ENCODE measurements at places on chromosomes 11 and 22.

DNA sequence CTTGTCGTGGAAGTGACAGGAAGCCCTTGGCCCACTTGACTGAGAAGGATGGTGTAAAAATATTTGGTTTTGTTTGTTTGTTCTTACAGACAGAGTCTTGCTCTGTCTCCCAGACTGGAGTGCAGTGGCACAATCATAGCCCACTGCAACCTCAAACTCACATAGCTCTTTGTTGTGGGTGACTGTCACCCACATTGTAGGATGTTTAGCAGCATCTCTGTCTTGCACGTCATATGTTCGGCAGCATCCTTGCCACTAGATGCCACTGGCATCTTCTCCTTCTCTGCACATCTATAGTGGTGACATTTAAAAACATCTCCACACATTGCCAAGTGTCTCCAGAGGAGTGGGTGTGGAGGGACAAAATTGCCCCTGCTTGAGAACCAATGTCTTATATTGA is 56.8 kb downstream of the PRR5L start:
- peak; percentile 74 for DNase-seq

DNA sequence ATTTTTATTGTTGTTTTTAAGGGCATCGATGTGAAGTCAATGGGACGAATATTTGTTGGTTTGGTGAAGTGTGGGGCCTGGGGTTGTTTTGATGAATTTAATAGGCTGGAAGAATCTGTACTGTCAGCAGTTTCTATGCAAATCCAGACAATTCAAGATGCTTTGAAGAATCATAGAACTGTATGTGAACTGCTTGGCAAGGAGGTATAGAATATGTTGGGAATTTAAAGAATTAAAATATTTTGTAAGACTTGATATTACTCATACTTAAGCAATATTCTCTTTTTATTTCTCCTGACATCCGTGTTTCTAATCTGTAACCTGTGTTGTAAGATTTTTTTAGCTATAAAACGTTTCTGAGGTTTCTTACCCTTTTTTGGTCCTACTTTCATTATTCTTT is 61.6 kb downstream of the DYNC2H1 start:
- DNase-seq, result no peak

- DNase-seq, result no peak
Observed at GRCh38 chr11:69440876-69441275, 40.6 kb upstream of the LINC01488 start.

GRCh38 chr11:7376386-7376785 is 108.9 kb upstream of the OLFML1 start:
- no peak for DNase-seq

DNA sequence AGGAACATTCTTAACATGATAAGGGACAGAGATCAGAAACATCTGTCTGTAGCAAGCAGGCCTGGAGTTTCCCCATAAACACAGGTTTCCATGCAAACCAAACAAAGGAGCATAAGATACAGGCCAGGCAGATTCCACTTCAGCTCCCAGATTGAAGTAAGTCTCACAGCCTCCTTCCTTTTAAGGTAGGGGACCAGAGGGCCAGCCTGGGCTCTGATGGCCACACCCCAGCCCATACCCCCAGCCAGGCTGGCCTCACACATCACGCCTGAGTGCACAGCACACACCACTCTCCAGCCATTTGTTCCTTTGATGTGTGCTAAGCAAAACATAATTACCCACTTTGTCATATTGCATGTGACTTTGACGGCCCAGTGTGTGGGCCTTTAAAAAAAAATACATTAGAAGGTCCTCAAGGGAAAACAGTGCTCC is 518.7 kb downstream of the NTM start:
- no peak for DNase-seq

- no peak for DNase-seq
Observed at GRCh38 chr11:2860636-2861035, 24.9 kb downstream of the CDKN1C start.

- no peak for DNase-seq
Observed at GRCh38 chr22:46507451-46508425, 29.7 kb downstream of the CELSR1 start.

GRCh38 chr11:130722401-130722800 is 193.9 kb downstream of the SNX19 start:
- no peak for DNase-seq

GRCh38 chr11:1149545-1149944 is 8.2 kb upstream of the MUC5AC start:
- DNase-seq, result no peak

DNA sequence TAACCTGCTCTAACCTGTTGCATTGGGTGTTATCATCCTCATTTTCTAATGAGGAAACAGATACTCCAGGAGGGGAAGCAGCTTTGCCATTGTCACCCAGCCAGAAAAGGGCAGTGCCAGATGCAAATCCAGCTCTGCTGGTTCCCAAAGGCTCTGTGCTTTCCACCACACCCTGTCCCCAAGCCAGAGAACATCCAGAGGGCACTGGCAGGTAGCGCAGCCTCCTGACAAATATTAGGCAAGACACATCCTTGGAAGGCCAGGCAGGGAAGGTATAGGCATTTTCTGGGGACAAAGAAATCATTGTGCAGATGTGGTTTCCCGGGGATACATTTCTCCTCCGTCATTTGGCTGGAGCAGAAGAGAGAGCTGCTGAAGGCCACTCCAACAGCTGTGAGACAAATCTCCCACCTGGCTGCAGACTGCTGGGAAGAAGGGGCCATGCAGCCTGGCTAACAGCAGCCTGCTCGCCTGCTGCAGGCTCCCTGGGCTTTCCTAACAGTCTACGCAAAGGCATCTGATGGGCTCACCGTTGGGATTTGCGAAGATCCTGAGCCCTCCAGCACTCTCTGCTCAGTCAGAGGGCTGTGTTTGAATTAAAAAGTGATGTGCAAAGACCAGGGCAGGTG is 93.9 kb upstream of the PITPNB start:
- DNase-seq, result no peak

Measured in activated CD4-positive, alpha-beta T cell treated with anti-CD3 and anti-CD28 coated beads, Interleukin-2, Interleukin-6, amounts not matched to agents 100 ng/mL and 50 ng/mL, durations not matched to agents 16 hours and 8 hours (primary cell).